MG63 (cell line): ENCODE measurements at places on chromosomes 4 and X. TPM values are rescaled to one million over a fixed set of nuclear protein-coding genes. Genes with fewer than 3 reads are reported as not detected.

MGARP gene
- 105 and 125 TPM in 2 replicates for total RNA-seq

IL1RAPL2 gene
- total RNA-seq = not detected in 2 replicates

SSX2 gene
- not detected in 2 replicates for total RNA-seq

HSFX2 gene
- total RNA-seq = not detected in 2 replicates

FAM9B gene
- total RNA-seq = not detected in 2 replicates

RUFY3 gene
- 7.8 and 38.6 TPM in 2 replicates for total RNA-seq

VCX3B gene
- not detected in 2 replicates for total RNA-seq

ETFDH gene
- total RNA-seq = 117 and 228 TPM in 2 replicates

DCLK2 gene
- total RNA-seq = 1.4 and 3.1 TPM in 2 replicates

USP17L19 gene
- total RNA-seq = not detected in 2 replicates

GRCh38 chr4:6541789-6542188, 33.2 kb upstream of the MAN2B2 start:
- no peak for DNase-seq

- DNase-seq = no peak
These were observed 580.4 kb downstream of the ANKRD50 start for GRCh38 chr4:124132161-124132560.

- DNase-seq = no peak
These were observed 67.3 kb upstream of the RAPGEF2 start for GRCh38 chr4:159035570-159035969.

DNA sequence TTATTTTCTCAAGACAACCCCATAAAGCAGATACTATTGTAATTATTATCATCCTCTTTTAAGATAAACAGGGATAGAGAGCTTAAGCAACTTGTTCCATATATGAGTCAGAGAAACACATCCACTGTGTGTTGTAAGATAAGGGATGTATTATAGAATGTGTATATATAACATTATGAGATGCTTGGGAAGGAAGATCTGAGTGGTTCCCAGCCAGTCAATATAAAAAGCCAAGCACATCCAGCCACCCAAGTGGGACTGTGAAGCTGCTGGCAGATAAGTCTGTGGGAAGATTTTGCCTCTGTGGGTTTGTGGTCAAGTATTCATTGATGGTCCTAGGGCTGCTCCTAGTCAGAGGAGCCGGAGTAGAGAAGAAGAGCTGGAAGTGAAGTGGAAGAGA, 16.5 kb upstream of the BMPR1B start:
- no peak for DNase-seq

DNA sequence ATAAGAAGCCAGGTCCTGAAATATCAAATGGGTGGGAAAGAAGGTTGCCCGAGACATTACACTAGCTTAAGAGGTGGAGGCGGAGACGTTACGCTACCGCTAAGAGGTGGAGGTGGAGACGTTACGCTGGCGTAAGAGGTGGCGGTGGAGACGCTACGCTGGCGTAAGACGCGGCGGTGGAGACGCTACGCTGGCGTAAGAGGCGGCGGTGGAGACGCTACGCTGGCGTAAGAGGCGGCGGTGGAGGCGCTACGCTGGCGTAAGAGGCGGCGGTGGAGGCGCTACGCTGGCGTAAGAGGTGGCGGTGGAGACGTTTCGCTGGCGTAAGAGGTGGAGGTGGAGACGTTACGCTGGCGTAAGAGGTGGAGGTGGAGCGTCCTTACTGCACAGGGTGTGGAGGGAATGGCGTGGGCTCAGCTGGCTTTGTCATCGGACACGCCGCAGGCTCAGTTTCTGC, 12.8 kb downstream of the CYP4V2 start:
- DNase-seq = no peak

DNA sequence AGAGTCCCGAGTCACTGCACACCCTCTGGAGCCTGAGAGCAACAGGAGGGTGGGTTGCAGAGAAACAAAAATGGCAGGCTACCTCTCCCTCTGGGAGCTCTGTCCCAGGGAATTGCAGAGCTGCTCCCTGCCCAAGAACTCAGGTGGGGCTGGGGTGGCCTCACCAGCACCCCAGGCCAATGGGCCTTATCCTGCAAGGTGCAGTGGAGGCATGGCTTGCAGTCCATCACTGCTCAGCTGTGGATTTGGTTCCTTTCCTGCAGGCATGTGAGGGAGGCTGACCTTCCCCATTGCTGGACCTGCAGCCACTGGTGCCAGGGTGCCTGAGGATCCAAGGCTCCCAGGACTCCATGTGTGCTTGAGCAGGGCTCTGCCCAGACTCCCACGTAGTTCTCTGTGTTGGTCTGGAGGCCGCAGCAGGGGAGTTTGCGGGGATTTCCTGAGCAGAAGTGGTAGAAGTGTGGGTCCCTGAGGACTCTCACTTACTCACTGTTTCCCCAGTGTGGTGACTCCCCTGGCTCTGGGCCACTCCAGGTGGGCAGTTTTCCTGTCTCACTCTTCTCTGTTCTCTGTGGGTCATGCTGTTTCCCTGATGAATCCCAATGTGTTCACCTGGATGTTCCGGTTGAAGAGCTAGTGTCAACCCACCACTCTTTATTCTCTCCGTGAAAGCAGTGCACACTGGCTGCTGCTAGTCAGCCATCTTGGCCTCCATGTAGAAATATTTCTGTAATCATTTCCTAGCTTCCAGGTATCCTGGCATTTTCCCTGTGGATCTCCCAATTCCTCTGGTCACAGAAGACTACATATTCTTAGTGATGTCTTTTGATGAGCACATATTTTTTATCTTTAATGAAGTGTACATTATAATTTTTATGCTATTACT, 82.3 kb downstream of the ARHGAP24 start:
- DNase-seq = no peak

DNA sequence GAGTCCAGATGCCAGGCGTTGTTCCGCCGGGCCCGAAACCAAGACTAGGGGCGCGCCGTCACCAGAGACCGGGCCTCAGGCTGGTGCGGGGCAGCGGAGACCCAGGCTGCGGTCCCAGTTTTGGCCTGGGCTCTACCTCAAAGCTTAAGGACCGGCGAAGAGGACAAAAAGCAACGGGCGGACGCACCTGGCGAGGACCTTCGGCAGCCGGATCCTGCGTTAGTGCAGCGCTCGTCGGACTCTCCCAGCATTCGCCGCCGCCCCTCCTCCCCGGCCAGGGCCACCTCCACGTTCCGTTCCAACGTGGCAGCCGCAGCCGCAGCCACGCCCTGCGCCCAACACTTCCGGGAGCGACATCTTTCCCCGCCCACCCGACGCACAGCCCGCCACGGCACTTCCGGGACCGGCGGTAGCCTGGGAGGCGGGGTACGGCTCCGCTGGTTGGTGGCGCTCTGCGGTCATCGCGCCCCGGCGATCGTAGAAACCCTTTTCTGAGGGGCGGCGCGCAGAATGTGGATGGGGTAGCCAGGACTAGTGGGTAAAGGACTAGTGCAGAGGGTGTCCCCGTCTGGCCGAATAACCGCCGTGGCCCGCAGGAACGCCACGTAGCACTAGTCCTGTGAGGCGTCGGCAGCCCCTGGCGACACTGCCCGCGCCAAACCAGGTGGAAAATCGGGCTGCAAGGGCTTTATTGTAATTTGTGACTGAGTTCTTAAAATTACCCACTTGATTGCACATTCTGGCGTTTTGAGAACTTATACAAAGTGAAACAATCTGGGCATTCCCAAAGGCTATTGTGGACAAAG, at the start of gene SEC31A:
SEC31A (minus strand) TSS at position 253 of the 806 bp plus-strand sequence. CDS start 9,217 bp downstream, outside the sequence.
- peak; percentile 92 for DNase-seq

DNA sequence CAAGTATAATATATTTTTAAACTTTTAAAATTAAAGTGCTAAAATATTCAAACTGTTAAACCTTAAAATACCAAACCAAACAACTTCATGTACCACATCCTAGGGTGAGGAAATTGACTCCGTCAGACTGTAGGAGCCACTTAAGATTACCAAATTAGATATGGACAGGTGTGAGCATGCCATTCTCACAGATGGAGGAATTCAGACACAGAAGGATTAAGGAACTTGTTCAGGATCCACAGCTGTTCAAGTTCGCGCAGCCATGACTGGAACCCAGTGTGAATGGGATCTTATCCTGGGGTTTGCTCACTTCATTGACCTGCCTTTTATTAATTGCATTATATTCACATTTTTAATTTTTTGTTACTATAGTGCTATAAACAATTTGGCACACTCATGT, 224.9 kb upstream of the PCDH7 start:
- DNase-seq = no peak

DNA sequence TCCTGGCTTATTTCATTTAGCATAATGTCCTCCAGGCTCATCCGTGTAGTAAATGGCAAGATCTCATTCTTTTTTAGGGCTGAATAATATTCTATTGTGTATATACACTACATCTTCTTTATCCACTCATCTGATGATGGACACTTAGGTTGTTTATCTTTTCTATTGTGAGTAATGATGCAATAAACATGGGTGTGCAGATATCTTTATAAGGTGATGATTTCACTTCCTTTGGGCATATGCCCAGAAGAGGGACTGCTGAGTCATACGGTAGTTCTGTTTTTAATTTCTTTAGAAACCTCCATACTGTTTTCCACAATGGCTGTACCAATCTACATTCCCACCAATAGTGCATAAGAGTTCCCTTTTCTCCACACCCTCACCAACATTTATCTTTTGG, 317.6 kb upstream of the CNKSR2 start:
- DNase-seq = no peak

GRCh38 chr4:113901994-113902787, 77.3 kb downstream of the ARSJ start:
- no peak for DNase-seq

DNA sequence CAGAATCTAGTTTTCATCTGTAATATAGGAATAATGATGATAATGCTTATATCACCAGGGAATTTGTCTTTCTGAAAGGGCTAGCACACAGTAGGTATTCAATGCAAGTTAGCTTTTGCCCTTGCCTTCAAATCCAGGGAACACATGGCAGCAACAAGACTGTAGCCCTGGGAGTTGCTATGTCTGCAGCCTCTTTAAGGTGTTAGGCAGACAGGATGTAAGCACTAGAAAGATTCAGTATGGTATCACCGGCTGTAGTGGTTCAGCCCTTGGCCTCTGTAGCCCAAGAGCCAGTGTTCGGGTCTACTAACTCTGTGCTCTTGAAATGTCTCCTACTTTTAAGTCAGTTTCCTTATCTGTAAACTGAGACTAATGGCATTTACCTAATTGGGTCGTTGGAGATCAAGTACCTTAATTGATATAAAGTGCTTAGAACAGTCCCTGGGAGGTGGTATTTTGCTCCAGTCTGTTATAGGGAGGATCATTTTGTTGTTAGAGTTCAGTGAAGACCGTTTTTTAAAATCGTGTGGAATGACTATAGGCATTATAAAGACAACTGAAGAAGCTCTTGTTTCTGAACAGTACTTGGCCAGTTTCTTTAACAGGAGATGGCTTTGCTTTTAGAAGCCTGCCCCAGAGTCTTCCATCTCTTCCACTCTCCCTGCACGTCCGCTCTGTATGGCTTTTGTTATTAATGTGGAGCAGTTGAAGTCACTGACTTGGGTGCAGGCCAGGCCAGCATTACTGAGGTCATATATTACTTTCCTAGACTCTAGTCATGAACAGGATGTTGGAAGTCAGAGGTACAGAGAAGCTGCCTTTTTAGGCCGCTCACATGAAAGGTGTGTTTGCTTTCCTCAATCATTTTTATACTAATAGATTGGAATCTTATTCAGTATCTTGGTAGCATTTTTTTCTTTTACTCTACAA, 44.8 kb downstream of the GAB1 start:
- peak; percentile 82 for DNase-seq

DNA sequence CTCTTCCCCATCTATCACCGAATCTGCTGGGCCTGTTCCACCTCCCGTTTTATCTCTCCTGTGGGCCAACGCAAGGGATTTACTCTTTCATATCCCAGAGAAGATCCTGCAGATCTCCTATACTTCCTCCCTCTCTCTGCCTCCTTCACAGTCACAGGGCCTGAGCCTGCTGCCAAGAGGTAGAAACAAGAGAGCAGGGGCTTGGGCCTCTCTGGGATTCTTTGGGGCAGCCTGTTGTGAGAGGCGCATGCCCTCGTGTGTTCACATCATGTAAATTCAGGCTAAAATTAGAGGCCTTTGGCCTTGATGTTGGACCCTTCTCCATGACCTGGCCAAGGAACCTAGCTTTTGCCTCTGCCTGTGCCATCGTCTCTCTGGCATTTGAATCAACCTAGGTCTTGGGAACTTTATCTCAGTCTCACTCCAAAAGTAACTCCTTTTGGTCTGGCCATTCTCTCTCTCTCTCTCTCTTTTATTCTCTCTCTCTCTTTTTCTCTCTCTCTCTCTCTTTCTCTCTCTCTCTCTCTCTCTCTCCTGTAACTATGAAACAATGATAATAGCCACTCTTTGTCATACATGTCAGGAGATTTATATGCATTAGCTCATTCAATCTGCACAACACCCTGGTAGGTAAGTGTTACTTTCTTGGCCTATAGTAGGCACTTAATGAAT, 20.0 kb upstream of the EFNB1 start:
- DNase-seq = peak; percentile 12

- DNase-seq = peak; percentile 4
These were observed 202.9 kb upstream of the SLC7A11 start for GRCh38 chr4:138445098-138445497.

- DNase-seq = no peak
These were observed 10.8 kb upstream of the HHIP start for GRCh38 chr4:144634978-144635747.

DNA sequence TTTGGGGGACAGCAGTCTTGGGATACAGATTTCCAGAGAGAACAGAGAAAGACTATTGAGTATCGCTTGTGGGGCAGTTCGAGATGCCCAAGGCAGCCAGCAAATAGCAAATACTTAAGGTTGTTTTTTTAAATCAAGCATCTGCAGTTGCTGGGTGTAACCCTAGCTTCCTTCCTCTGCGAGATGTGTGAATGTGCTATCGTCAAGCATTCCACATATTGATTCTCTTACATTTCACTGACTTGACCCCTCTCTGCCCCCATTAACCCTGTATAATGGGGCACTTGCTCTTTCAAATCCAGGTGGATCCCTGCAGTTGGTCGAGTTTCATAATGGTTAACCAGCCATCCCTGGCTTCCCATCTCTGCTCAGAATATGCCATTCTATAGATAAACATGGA, 23.5 kb downstream of the KCNE5 start:
- DNase-seq = no peak

DNA sequence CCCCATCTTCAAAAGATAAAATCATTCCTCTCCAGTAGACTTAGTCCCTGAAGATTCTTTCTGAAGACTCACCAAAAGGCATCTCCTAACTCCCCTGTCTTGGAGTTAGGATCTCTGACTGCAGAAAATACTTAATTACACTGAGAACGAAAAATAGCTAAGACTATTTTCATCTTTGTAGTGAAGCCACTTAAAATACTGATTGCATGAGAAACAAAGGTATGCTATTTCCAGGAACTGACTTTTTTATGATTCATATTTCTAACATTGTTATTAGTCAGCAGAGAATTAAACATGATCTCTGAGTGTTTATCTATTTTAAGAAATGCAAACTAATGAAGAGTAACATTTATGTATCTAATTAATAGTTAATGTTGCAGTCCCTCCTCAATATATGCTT, 71.8 kb upstream of the NR3C2 start:
- no peak for DNase-seq

DNA sequence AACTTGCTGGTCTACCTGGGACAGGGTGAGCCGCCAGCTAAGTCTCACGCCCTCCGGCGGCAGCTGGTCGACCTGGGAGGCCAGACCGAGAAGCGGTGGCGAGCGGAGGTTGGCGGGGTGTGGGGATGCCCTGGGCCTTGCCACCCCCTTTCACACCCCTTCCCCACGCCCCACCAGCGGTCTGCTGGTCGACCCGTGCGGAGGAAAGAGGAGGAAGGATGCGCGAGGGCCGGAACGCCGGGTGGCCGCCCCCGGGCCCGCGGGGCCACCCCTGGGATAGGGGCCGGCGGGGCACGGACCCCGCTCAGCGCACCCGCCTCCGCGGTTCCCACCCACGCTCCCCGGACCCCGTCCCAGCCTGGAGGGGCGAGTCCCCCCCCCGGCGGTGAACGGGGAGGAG, 28.3 kb upstream of the DCAF12L1 start:
- no peak for DNase-seq

- no peak for DNase-seq
These were observed 196.0 kb upstream of the DCAF8L1 start for GRCh38 chrX:28177202-28177601.

- no peak for DNase-seq
These were observed 22.1 kb upstream of the SORBS2 start for GRCh38 chr4:185834088-185834487.
